ENCODE measurements at places on chromosomes 5 and 9. TPM values are rescaled to one million over a fixed set of nuclear protein-coding genes. Genes with fewer than 3 reads are reported as not detected.

DNA sequence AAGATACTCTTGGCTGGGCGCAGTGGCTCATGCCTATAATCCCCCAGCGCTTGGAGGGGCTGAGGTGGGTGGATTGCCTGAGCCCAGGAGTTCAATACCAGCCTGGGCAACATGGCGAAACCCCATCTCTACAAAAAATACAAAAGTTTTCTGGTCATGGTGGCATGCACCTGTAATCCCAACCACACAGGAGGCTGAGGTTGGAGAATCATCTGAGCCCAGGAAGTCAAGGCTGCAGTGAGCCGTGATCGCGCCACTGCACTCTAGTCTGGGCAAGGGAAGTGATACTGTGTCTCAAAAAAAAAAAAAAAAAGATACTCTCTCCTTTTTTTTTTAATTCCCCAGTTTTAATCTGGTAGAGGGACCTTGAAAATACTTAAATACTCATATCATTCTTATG, 15.0 kb downstream of the ANKRD33B start:
- DNase-seq, result no peak

GRCh38 chr9:7608261-7608660, 191.3 kb downstream of the DMAC1 start:
- DNase-seq, result no peak

GRCh38 chr5:34621277-34622097, 34.6 kb upstream of the RAI14 start:
- no peak for DNase-seq

DNA sequence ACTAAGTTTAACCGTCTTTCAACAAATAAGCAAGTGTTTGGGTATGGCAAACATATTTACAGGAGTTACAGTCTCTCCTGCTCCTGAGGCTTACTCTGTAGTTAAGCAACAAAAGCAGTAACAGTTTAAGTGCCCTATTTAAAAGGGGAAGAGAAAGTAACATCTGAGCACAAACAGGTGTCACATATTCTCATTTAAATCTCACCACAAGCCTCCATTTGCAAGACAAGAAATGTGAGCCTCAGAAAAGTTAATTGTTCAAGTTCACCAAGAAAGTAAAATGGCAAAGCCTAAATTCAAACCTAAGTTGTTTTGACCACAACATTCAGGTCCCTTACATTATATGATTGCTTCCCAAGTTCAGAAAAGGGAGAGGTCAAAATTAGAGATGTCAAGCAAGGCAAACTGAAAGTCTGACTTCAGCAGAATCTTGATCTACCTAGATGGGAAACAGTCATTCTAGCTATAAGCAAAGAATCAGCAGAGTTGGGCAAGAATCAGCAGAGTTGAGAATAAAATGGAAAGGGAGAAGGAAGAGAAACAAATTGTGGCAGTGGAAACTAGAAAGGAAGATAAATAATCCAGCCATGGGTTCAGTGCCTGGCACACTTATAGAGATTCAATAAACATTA, 93.4 kb downstream of the STRBP start:
- DNase-seq, result no peak

The RFX3 gene
- 4.2 TPM for total RNA-seq

Data from myocyte (in vitro differentiated cells).